ENCODE measurements at places on chromosomes 5 and 9. TPM values are rescaled to one million over a fixed set of nuclear protein-coding genes. Genes with fewer than 3 reads are reported as not detected.

The MAP1B gene
- 116 TPM for total RNA-seq

The MYOZ3 gene
- 51.5 TPM for total RNA-seq

The WDR31 gene
- 3.7 TPM for total RNA-seq

The STKLD1 gene
- 0.41 TPM for total RNA-seq

The PTPRD gene
- total RNA-seq = 105 TPM

The CRHBP gene
- total RNA-seq = not detected

The ADGRD2 gene
- not detected for total RNA-seq

- no peak for DNase-seq
Measured at GRCh38 chr9:119453490-119453911, 84.3 kb upstream of the BRINP1 start.

- DNase-seq = peak; percentile 76
Measured at GRCh38 chr5:159965031-159965837, 43.7 kb upstream of the TTC1 start.

DNA sequence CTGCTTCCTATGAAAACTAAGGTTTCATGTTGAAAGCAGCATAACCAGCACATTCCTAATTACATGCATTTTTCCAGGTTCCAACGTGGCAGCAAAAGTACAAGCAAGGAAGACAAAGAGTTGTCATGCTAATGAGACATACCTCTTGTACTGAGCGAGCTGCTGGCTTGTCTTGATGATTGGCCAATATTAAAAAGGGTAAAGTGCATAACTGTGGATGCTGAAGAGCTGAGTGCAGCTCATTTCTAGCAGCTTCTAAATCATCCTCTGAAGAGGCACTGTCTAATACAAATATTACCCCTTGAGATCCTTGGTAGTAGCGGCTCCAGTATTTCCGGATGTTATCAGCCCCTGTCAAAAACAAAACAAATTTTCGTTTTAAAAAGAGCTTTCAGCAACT, 197.3 kb downstream of the ARL15 start:
- no peak for DNase-seq

DNA sequence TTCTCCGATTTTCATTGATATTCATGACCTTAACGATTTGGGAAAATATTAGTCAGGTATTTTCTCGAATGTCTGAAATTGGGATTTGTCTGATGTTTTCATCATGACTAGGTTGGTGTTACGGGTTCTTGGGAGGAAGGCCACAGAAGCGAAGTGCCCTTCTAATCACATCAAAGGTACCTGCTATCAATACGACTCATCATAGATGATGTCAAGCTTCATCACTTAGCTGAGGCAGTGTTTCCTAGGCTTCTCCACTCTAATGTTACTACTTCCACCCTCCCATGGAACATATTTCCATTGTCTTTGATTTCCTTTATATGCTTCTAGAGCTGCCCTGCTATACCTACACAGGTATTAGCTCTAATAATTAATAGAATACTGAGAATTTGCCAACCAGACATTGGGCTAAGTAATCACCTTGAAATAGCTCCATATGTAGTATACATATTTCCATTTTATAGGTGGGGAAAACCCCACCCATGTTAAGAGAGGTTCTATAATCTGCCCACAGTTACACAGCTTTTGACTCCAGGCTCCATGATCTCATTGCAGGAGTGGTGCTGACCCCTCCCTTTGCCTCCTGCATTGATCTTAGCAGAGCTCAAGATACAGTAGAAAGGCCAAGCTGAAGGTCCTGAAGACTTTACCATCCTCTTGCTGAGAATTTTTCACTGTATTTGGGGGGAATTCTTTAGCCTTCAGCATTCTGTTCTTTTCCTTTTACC, 238.6 kb upstream of the ADAMTSL1 start:
- DNase-seq = no peak

- no peak for DNase-seq
Measured at GRCh38 chr5:884345-885126, 8.1 kb downstream of the BRD9 start.

- DNase-seq = no peak
Measured at GRCh38 chr5:54552446-54552845, 34.9 kb downstream of the SNX18 start.

- DNase-seq = peak; percentile 32
Measured at GRCh38 chr5:157959370-157959769, 100.4 kb upstream of the CLINT1 start.

All from tongue (tissue), 3 donors.